Epithelial cell of alveolus of lung (primary cell): ENCODE measurements at places on chromosomes 3 and 15. TPM values are rescaled to one million over a fixed set of nuclear protein-coding genes. Genes with fewer than 3 reads are reported as not detected.

GNB4 gene
- total RNA-seq: 47.5 and 50.4 TPM in 2 replicates

PDE8A gene
- 22.6 and 23.8 TPM in 2 replicates for total RNA-seq

SCAMP5 gene
- total RNA-seq: 1.4 and 5.0 TPM in 2 replicates

PEX5L gene
- total RNA-seq: not detected in 2 replicates

MASP1 gene
- 1.8 and 2.3 TPM in 2 replicates for total RNA-seq

ITIH1 gene
- not detected in 2 replicates for total RNA-seq

IL5RA gene
- not detected in 2 replicates for total RNA-seq

GOLGA8M gene
- total RNA-seq: 0.26 TPM in 1 of 2 replicates, not detected in the other

COL6A5 gene
- total RNA-seq: not detected in 2 replicates

SLC9C1 gene
- total RNA-seq: 0.26 TPM in 1 of 2 replicates, not detected in the other

CDCP1 gene
- total RNA-seq: 19.2 and 76.2 TPM in 2 replicates

RAB6B gene
- 0.40 and 0.65 TPM in 2 replicates for total RNA-seq

CSPG4 gene
- total RNA-seq: 17.1 and 33.9 TPM in 2 replicates

CD86 gene
- total RNA-seq: not detected in 2 replicates

GLDN gene
- total RNA-seq: 0.08 and 2.1 TPM in 2 replicates

EFCC1 gene
- 0.65 and 10.5 TPM in 2 replicates for total RNA-seq

DPP8 gene
- 25.3 and 25.6 TPM in 2 replicates for total RNA-seq

CEP152 gene
- 3.4 and 5.0 TPM in 2 replicates for total RNA-seq

SLC7A14 gene
- under 0.01 and 2.5 TPM in 2 replicates for total RNA-seq

GOLGA6L10 gene
- 0.13 TPM in 1 of 2 replicates, not detected in the other for total RNA-seq

C3orf49 gene
- not detected in 2 replicates for total RNA-seq

ABI3BP gene
- total RNA-seq: 0.65 and 5.0 TPM in 2 replicates

EPHB3 gene
- 0.39 and 7.7 TPM in 2 replicates for total RNA-seq

FEZF2 gene
- not detected in 2 replicates for total RNA-seq

NPRL2 gene
- 15.4 and 16.0 TPM in 2 replicates for total RNA-seq

NR1I2 gene
- not detected in 2 replicates for total RNA-seq

THSD4 gene
- 2.6 and 69.8 TPM in 2 replicates for total RNA-seq

PPM1M gene
- 20.0 and 22.4 TPM in 2 replicates for total RNA-seq

PRTG gene
- total RNA-seq: 1.6 and 4.7 TPM in 2 replicates

ECE2 gene
- total RNA-seq: not detected in 2 replicates

CHRM5 gene
- not detected in 2 replicates for total RNA-seq

VILL gene
- 2.7 and 5.5 TPM in 2 replicates for total RNA-seq

RPSA gene
- 2,873 and 2,933 TPM in 2 replicates for total RNA-seq

CCR4 gene
- total RNA-seq: not detected in 2 replicates

FES gene
- total RNA-seq: 16.2 and 22.8 TPM in 2 replicates

ESYT3 gene
- total RNA-seq: under 0.01 TPM in 1 of 2 replicates, not detected in the other

ZMYND10 gene
- 0.48 and 1.4 TPM in 2 replicates for total RNA-seq

PLSCR1 gene
- 93.7 and 296 TPM in 2 replicates for total RNA-seq

LEKR1 gene
- total RNA-seq: 0.24 and 0.39 TPM in 2 replicates

OSTN gene
- total RNA-seq: not detected in 2 replicates

HES1 gene
- total RNA-seq: 2.2 and 29.2 TPM in 2 replicates

FBXO40 gene
- not detected in 2 replicates for total RNA-seq

TIMP4 gene
- total RNA-seq: 4.9 and 15.6 TPM in 2 replicates

BNC1 gene
- total RNA-seq: 2.3 and 9.8 TPM in 2 replicates

AADACL2 gene
- total RNA-seq: not detected in 2 replicates

RBPMS2 gene
- total RNA-seq: 0.26 TPM in 1 of 2 replicates, not detected in the other

FAM81A gene
- 0.08 and 0.65 TPM in 2 replicates for total RNA-seq

ARPP19 gene
- total RNA-seq: 83.3 and 94.1 TPM in 2 replicates

TATDN2 gene
- total RNA-seq: 10.6 and 10.7 TPM in 2 replicates

DUOXA2 gene
- under 0.01 TPM in 1 of 2 replicates, not detected in the other for total RNA-seq

RTP4 gene
- 0.13 TPM in 1 of 2 replicates, not detected in the other for total RNA-seq

B3GNT5 gene
- total RNA-seq: 20.4 and 32.1 TPM in 2 replicates
